OCI-M1 (cell line): ENCODE measurements at places on chromosomes 7 and 10.

- no peak for DNase-seq
These were observed 44.2 kb downstream of the MINDY4 start for GRCh38 chr7:30815388-30815854.

DNA sequence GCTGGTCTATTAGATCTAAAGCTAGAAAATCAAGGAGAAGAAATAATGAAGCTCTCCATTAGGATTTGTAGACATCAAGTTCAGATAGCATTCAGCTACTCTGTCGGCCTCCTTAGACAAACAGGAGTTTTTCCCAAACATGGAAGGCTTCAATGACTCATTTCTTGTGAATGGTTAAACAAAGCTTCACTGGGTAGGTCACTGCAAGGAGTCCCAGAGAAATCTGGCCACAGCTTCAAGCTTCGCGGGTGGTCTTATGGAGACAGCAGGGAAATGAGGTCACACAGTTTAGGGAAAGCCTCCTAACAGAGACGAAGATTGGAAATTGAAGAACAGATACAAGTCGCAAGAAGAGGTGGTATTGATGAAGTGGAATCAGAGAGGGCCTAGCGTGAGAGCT, 22.6 kb upstream of the LRRC72 start:
- DNase-seq, result no peak

DNA sequence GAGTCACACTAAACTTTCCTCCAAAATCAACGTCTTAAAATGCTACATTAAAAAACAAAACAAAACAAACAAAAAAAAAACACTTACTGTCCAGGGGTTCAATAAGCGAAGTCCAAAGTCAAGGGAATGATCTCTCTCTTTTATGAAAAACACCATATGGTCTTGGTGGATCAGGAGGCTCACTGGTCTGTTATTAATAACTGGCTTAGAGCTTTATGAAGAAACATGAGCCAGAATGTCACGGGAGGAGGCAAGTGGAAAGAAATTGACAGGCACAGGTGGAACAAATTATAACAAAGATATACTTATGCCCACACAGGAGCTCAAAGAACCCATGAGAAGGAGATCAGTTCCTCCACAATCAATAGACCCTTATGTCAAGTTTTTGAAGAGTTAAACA, at the start of gene MRLN:
Gene MRLN (minus strand): TSS at position 189 of the 400 bp plus-strand sequence.
- DNase-seq, result no peak

- no peak for DNase-seq
These were observed 87.3 kb upstream of the NAMPT start for GRCh38 chr7:106372126-106372525.

GRCh38 chr7:51265066-51265907, 51.3 kb downstream of the COBL start:
- DNase-seq, result no peak

DNA sequence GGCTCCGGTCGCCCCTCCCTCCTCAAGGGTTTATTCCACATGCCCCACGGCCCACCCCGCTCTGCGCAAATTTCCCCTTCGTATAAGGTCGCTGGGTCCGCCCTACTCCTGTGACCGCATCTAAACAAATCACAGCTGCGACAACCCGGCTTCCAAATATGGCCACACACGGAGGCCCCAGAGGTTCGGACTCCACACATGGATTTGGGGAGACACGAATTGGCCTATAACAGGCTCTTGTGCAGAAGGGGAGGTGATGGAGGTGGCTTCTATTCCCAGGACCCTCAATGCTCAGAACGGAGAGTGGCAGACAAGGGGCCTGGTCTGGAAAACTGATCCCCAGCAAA, 90.1 kb downstream of the FOXL3 start:
- DNase-seq, result no peak

- DNase-seq, result no peak
These were observed 729.6 kb downstream of the SORCS3 start for GRCh38 chr10:105370692-105371091.

- no peak for DNase-seq
These were observed 2.8 kb downstream of the PDGFA start for GRCh38 chr7:516606-517456.

- peak; percentile 30 for DNase-seq
These were observed 804 bp downstream of the BCAP29 start for GRCh38 chr7:107580716-107581383.

- DNase-seq, result no peak
These were observed 146.6 kb downstream of the BMS1 start for GRCh38 chr10:42929236-42929635.

DNA sequence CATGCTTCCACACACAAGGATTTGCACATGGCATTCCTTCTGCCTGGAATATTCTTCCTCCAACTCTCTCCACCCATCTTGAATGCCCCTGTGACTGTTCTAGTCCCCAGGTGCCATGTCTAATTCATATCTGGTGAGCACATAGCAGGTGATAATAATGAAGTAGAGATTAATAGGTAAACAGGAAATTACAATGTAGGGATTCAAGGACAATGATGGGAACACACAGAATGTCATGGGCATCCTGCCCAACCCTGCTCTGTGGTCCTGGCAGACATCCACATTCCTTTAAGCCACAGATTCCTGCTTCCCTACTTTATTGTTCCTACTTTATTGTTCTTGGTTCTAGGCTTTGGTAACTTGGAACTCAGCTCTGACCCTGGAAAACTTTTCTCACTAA, 115.8 kb downstream of the THSD7A start:
- DNase-seq, result no peak

GRCh38 chr7:70778585-70778984, 353.4 kb upstream of the GALNT17 start:
- DNase-seq, result no peak

- DNase-seq, result no peak
These were observed 20.7 kb downstream of the GNAI1 start for GRCh38 chr7:80155374-80155773.

GRCh38 chr10:95187617-95188016, 6.4 kb upstream of the ACSM6 start:
- no peak for DNase-seq

DNA sequence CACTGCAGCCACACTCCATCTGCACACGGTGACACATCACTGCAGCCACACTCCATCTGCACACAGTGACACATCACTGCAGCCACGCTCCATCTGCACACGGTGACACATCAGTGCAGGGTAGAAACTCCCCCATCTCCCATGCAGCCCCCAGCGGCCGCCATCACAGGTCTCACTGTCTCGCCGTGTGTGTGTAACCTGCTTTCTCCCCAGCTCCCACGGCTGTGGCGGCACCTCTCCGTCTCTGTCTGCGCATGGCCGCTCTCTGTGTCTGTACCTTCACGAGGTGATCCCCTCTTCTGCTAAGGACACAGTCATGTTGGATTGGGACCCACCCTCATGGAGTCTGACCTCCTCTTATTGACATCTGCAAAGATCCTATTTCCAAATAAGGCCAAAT, 527.4 kb downstream of the PTPRN2 start:
- DNase-seq, result no peak

GRCh38 chr7:43117095-43117494, 4.6 kb downstream of the HECW1 start:
- peak; percentile 1 for DNase-seq

GRCh38 chr7:11212816-11213215, 239.1 kb downstream of the PHF14 start:
- no peak for DNase-seq

- peak; percentile 66 for DNase-seq
These were observed 132.3 kb downstream of the ARHGAP22 start for GRCh38 chr10:48472501-48473069.

DNA sequence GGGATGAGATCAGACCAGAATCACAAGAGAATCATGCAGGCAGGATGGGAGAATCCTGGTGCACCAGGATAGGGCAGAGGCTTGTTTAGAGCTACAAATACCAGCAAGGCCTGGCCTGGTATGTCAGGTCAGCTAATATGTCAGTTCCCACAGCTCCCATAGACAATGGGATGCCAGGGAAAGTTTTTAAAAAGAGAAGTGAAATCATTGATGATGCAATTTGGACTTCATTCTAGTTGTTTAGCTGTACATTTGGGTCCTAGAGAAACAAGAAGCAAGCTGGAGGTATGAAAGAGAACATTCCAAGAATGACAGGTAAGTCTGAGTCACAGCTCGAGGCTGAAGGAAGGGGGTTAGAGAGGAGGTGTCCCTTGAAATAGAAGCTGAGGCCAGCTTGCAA, 45.2 kb downstream of the GPR141 start:
- DNase-seq, result peak; percentile 61

DNA sequence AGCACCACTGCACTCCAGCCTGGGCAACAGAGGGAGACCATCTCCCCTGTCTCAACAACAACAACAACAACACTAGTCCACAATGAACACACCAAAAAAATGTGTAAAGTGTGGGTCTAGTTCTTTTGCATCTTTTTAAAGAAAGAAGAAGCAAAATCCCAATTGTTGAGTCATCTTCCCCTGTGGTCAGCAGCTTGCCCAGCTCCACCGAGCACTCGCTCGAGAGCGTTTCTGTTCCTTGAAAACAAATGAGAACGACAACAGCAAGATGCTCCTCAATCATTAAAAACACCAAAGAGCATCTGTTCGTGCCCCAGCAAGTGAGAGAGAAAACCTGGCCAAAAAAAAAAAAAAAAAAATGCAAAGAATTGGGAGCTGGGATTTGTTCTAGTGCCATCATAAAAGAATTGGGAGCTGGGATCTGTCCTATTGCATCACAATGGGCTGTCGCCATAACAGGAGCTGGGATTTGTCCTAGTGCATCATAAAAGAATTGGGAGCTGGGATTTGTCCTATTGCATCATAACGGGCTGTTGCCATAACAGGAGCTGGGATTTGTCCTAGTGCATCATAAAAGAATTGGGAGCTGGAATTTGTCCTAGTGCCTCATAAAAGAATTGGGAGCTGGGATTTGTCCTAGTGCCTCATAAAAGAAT, 118.1 kb downstream of the PTPRN2 start:
- DNase-seq, result no peak

GRCh38 chr10:31700181-31700611, 228.4 kb downstream of the ARHGAP12 start:
- no peak for DNase-seq

- DNase-seq, result no peak
These were observed 47.9 kb downstream of the CSGALNACT2 start for GRCh38 chr10:43186150-43186549.

- no peak for DNase-seq
These were observed 4.5 kb upstream of the NODAL start for GRCh38 chr10:70445718-70446657.

DNA sequence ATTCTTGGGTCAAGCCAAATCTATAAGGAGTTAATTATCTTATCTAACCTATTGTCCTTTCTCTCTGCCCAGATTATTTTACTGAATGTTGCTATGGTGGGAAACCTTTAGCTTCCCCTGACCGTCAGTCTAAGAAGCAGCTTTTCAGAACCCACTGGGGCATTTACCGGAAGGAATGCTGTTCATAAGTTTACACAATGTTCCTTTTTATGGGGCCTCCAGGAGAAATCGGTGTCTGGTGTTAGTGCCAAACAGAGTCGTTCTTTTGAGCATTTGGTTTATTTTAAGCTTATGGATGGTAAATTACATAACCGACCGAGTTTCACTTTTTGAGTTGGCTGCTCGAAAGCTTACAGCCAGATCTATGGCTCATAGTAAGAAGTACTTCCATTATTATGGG, 111.9 kb downstream of the CACNB2 start:
- DNase-seq, result no peak

GRCh38 chr10:21292763-21293517, 232.5 kb downstream of the SKIDA1 start:
- DNase-seq, result no peak

- DNase-seq, result no peak
These were observed 446.5 kb upstream of the NRP1 start for GRCh38 chr10:33780961-33781360.

GRCh38 chr10:22620140-22620857, 94.1 kb downstream of the PIP4K2A start:
- DNase-seq, result no peak

GRCh38 chr7:70498232-70498992, 633.5 kb upstream of the GALNT17 start:
- no peak for DNase-seq

GRCh38 chr10:121373411-121373810, 224.8 kb downstream of the FGFR2 start:
- DNase-seq, result peak; percentile 24

DNA sequence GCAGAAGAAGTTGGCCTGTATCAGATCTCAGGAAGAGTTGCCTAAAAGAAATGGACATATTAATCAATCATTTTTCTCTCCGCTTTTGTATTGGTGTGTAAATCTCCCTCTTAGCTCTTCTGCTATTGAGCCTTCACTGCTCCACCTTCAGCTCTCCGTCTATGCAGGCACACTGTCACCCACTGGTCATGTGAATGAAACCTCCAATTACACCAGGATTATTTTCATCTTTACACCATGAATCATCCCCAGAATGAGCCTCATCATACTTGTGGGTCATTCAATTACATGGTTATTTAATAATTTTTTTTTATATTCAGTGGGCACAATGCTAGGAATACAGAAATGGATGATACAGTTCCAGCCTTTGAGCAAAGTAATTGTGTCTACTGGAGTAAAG, 92.6 kb downstream of the LRRC4 start:
- no peak for DNase-seq

DNA sequence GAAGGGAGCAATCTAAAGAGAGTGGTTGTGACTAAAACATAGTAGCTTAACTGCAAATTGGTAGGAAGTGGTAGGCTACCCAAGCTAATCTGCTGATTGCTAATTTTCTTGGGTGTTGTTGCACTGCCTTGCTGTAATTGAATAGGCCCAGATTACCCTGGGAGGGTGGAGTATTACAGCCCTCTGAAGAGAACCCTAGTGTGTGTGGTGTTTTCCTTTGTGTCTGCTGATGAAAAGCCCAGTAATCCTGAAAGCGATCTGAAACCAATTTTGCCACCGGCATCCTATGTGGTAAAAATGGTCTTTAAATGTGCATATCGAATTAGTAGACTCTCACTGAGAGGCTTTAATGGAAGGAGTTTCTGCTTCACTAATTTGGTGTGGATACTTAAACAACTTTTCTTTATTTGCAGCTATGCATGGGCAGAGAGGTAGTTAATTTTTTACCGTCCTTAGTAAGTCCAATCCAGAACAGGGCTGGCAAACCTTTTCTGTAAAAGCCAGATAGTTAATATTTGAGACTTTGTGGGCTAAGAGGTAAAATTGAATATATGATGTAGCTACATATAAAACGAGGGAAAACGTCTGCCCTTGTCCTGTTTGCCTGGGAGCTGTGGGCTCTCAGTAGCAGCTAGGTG, 92.5 kb downstream of the CSTF2T start:
- no peak for DNase-seq

DNA sequence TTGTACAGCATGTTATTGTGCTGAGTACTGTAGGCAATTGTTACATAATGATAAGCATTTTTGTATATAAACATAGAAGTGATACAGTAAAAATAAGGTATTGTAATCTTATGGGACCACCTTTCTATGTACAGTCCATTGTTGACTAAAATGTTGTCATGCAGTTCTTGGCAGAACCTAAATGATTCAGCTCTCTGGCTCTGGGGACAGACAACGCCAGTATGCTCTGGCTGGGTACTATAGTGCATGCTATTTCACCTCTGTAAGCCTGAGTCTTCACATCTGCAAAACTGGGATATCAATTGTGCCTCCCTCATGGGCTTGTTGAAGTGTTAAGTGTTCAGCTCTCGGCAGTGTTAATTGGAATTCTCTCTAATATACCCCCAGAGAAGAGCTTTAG, 674.3 kb downstream of the INHBA start:
- no peak for DNase-seq

- no peak for DNase-seq
These were observed 13.3 kb upstream of the PRDX3 start for GRCh38 chr10:119191881-119192280.
